Neural crest cell (in vitro differentiated cells): ENCODE measurements at places on chromosomes 4 and X. TPM values are rescaled to one million over a fixed set of nuclear protein-coding genes. Genes with fewer than 3 reads are reported as not detected.

The KCNE5 gene
- 1.9 TPM in 2 replicates for total RNA-seq

DNA sequence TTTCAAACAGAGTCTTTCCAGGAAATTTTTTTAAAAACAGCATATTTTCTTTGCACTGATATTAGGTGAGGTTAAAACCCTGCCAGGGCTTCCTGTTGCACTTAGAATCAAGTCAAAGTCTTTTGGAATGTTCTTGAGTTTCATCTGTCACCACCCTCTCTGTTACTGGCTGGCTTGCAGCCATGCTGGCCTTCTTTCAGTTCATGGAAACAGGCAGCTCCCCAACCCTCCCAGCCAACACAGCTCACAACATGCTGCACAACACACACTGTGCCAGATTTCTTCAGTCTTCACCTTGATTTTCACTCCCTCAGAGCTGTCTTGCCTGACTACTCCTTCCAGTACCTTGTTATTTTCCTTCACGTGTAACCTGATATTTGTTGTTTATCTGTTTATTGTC, 129.5 kb downstream of the KCNIP4 start:
- no peak overlapping the region for H3K27ac ChIP-seq
- H3K4me3 ChIP-seq, result no peak overlapping the region
- H3K27me3 ChIP-seq, result no peaks in the 10 kb centered on the region
- no peak for DNase-seq
- no peaks in the 10 kb centered on the region for H3K4me1 ChIP-seq

- no peaks in the 10 kb centered on the region for H3K27me3 ChIP-seq
- DNase-seq, result no peak
- no peak overlapping the region for H3K27ac ChIP-seq
Observed at GRCh38 chrX:121052122-121052521, 4.7 kb downstream of the GLUD2 start.

GRCh38 chr4:98728433-98728832, 70.0 kb upstream of the TSPAN5 start:
- no peak overlapping the region for H3K4me3 ChIP-seq
- H3K36me3 ChIP-seq, result peaks cover 5% of the 10 kb centered on the region
- H3K4me1 ChIP-seq, result no peaks in the 10 kb centered on the region
- H3K27me3 ChIP-seq, result no peaks in the 10 kb centered on the region
- H3K27ac ChIP-seq, result no peak overlapping the region

The UGT2B15 gene
- not detected in 2 replicates for total RNA-seq

The CACNA1F gene
- total RNA-seq, result 0.05 TPM in 1 of 2 replicates, not detected in the other

The EXOC1L gene
- total RNA-seq, result not detected in 2 replicates

The SPATA4 gene
- 0.44 TPM in 1 of 2 replicates, not detected in the other for total RNA-seq

The CLIC2 gene
- total RNA-seq, result 0.77 and 2.2 TPM in 2 replicates

The UCP1 gene
- total RNA-seq, result not detected in 2 replicates

The PLS3 gene
- total RNA-seq, result 286 and 307 TPM in 2 replicates

DNA sequence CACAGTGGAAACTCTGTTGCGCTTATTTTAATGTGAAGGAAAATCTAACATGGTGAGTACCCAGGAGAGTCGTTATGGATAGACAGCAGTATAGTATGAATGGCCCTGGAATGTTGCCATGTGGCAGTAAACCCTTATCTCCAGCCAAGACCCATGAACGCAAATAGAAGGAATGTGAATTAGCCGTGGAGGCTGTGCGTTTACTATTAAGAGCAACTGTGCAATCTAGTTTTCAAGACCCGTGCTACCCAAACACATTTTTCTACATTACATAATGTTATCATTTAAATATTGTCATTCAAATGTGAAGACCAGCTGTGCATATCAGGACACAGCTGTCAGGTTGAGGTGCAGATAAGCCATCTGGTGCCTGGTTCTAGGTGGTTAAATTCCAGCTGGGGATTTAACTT, 13.3 kb upstream of the AGA start:
- no peak overlapping the region for H3K4me3 ChIP-seq
- no peaks in the 10 kb centered on the region for H3K36me3 ChIP-seq
- no peak for DNase-seq
- no peak overlapping the region for H3K27ac ChIP-seq
- H3K4me1 ChIP-seq, result peaks cover 11% of the 10 kb centered on the region
- H3K27me3 ChIP-seq, result no peaks in the 10 kb centered on the region

The AREG gene
- total RNA-seq, result not detected in 2 replicates

The MAGEA9 gene
- total RNA-seq, result not detected in 2 replicates

GRCh38 chr4:170022211-170022610, 4.0 kb downstream of the MFAP3L start:
- no peak overlapping the region for H3K27ac ChIP-seq
- peaks cover 4% of the 10 kb centered on the region for H3K4me1 ChIP-seq
- no peak overlapping the region for H3K4me3 ChIP-seq
- no peaks in the 10 kb centered on the region for H3K36me3 ChIP-seq
- no peak for DNase-seq
- H3K27me3 ChIP-seq, result peaks cover 42% of the 10 kb centered on the region

The GASK1B gene
- total RNA-seq, result 8.7 and 8.8 TPM in 2 replicates
